ENCODE measurements at places on chromosomes 5 and 9.

DNA sequence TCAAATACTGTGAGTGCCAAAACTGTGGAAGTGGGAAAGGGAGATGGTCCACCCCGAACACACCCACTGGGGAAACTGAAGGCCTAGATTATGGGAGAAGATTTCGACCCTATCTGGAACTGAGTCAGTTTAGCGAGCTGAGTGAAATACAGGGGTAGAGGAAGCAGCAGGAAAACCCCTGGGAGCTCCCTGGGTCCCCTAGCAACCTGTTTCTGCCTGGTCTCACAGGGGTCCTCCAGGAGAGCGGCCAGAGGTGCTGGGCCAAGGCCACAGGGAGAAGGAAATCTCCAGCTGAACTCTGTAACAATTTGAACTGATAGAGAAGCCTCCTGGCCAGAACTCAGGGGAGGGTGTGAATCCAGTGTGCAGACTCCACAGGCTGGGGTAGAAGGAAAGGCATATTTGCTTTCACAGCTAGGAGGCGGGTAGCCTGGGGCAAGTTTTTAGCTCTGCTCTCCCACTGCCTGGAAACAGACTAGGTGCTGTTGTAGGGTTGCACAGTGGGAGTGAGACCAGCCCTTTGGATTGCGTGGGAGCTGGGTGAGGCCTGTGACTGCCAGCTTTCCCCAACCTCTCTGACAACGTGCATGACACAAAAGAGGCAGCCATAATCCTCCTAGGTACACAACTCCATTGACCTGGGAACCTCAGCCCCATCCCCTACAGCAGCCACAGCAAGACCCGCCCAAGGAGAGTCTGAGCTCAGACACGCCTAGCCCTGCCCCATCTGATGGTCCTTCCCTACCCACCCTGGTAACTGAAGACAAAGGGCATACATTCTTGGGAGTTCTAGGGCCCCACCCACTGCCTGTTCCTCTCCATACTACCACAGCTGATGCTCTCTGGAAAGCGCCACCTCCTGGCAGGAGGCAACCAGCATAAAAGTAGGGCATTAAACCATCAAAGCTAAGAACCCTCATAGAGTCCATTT, 78.8 kb upstream of the GPBP1 start:
- DNase-seq = no peak

- DNase-seq = peak; percentile 61
These were observed 373 bp downstream of the FBXW5 start for GRCh38 chr9:136944212-136944518.

- DNase-seq = peak; percentile 30
These were observed 169.0 kb upstream of the PANK3 start for GRCh38 chr5:168747987-168748777.

DNA sequence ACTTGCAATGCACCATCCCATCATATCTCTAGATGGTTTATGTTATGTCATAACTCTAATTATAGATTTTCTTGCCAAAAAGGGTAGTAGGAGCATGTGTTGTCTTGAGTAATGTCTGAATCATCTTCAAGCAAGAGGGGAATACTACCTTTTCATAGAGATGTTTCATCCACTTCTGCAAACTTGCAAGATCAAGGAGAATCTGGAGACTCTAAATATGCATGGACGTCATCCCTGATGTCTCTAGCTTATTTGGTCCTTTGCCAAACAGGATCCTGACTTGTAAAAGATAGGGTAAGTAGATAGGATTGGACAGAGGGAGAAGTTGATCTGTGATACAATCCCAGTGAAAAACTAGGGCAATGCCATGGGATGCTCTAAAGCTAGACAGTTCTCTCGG, 246.5 kb downstream of the DMRTA1 start:
- DNase-seq = no peak

DNA sequence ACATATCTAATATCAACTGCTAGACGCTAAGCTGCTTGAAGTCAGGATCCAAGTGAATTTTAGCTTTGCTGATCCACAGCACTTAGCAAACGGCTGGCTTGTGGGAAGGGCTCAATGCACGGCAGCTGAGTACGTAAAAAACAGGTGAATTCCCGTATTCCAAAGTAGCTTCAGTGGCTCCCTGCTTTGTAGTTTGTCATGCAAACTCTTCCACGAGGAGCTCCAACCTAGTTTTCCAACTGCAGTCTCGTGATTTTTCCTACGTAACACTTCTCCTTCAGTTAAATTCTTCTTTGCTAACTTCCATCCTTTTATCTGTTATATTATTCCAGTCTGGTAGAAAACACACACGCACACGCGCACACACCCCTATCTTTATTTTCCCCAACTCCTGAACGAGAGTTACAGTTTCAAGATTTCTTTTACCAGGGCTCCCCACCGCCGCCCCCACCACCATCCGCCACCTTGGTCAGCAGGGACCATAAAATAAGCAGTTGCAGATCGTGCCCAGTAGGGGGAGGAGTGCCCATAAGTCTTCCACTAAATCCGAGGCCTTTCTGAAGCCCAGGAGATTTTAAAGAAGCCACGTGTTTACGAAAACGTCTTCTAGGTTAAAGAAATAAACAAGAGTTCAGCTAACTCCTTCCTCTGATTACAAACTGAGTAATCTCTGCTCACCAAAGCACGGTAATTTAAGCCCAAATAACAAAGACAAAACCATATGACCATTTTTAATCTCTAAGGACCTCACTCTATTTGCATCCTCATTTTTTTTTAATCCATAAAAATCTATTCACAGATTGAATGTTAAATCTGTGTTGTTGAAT, 34.8 kb upstream of the TRIO start:
- DNase-seq = peak; percentile 76

DNA sequence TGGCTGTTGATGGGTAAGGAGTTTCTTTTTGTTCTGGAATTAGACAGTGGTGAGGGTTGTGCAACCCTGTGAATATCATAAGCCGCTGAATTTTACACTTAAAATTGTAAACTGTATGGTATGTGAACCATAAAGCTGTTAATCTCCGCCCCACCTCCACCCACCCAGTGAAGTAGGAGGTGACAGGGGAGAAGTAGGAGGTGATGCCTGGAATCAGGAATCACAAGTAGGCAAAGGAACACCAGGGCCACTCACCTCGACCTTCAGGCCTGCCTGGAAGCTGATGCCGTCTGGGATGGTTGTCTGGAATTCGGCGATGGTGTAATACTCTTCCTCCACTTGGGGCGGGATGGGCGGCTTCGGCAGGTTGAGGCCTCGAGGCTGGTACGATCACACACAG, 62.3 kb upstream of the UBTD2 start:
- DNase-seq = no peak

DNA sequence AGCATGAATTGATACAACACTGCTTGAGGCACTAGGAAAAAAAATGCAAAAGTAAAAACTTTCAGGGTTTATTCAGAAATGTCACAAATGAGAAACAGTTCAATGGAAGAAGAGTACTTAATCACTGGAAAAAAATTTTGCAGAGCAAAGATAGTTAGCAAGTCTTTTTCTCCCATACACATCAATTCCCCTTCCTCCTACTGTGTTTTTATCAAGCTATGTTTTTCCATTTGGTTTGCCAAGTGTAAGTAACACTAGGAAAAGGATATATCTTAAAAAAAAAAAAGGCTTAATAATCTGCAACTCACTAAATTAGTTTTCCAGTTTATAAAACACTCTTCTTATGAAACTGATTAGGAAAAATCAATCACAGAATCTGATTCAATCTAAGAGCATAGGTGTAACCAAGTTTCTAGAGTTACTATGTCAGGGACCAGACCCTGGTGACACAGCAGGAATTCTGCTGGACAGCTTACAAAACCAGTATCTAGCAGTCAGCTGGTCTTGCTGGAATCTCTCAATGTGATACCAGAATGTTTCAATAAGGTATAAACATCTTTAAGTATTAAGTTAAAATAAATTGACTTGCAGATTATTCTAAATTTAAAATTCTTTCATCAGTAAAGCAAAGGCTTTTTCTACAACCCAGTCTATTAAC, 34.7 kb downstream of the RNF145 start:
- DNase-seq = no peak
